ENCODE measurements at places on chromosomes 12 and 14.

- no peak for ATAC-seq
These were observed 4.0 kb upstream of the RESF1 start for GRCh38 chr12:31954925-31955858.

- no peak for ATAC-seq
These were observed 71.8 kb downstream of the HSD17B6 start for GRCh38 chr12:56834886-56835285.

GRCh38 chr12:127509066-127509778 is 757.7 kb upstream of the TMEM132C start:
- no peak for ATAC-seq

GRCh38 chr14:33675415-33676130 is 275.3 kb downstream of the EGLN3 start:
- ATAC-seq: no peak

- no peak for ATAC-seq
These were observed 2.4 kb downstream of the LRIG3 start for GRCh38 chr12:58917699-58918468.

- peak; percentile 99 for ATAC-seq
These were observed 175.8 kb upstream of the GRIN2B start for GRCh38 chr12:14157088-14157747.

- ATAC-seq: no peak
These were observed 186.0 kb upstream of the HMGA2 start for GRCh38 chr12:65638324-65638723.
